ENCODE measurements at places on chromosomes 13 and 19. TPM values are rescaled to one million over a fixed set of nuclear protein-coding genes. Genes with fewer than 3 reads are reported as not detected.

GJB2 gene
- not detected for total RNA-seq

ZNF529 gene
- 13.1 TPM for total RNA-seq

- DNase-seq, result no peak
These were observed 4.3 kb upstream of the CEACAM19 start for GRCh38 chr19:44666852-44667556.

GRCh38 chr19:55585658-55586339, 5.2 kb upstream of the ZNF579 start:
- DNase-seq, result peak; percentile 89

ZNF460 gene
- 50.8 TPM for total RNA-seq

DNA sequence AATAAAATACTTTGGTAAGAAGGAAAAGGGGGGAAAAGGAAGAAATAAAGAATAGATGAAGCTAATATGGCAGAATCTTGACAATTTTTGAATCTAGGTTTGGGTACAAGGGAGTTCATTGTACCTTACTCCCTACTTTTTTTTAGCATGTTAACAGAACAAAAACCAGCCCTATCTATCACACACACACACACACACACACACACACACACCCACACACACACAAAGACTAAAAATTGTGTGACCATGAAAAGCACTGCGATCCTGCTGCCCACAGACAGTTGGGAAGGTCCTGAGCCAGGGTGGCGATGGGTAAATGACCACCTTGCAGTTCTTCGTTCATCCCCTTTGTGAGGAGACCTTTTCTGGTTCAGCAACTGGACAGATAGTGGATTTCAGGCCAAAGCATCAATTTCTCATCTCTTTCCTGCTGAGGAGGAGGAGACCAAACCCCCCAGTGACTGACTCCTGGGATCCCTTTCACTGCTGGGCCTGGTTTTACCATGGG, 91.8 kb downstream of the SIPA1L3 start:
- DNase-seq, result no peak

- no peak for DNase-seq
These were observed 73.7 kb downstream of the COG6 start for GRCh38 chr13:39729156-39729555.
